ENCODE measurements at places on chromosomes 6 and 20.

- no peaks in the 10 kb centered on the region for H3K36me3 ChIP-seq
- no peaks in the 10 kb centered on the region for H3K4me1 ChIP-seq
- DNase-seq, result no peak
- no peak overlapping the region for H3K4me3 ChIP-seq
- peaks cover 18% of the 10 kb centered on the region for H3K27me3 ChIP-seq
These were observed 6.0 kb downstream of the TMC2 start for GRCh38 chr20:2542361-2542760.

DNA sequence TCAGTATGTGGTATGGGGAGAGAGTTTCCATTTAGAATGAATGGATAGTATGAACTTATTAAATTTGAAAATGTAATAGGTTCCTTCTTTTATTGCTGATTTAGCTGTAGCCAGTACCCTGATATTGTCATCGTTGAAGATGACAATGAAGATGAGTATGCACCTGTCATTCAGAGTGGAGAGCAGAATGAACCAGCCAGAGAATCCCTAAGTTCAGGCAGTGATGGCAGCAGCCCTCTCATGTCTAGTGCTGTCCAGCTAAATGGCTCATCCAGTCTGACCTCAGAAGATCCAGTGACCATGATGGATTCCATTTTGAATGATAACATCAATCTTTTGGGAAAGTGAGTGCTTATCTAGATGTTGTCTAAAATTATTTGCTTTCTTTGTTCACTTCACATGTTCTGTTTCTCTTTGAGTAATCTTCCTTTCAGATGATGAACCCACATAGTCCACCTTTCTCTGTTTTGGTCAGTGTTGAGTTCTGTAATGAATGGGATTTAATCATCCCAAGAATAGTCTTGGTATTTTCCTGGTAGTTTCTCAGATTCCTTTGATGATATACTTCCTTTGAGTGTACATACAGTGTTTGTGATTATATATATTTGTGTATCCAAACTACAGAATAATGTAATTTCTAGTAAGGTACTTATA lies 23.3 kb downstream of the HSF2 start:
- no peaks in the 10 kb centered on the region for H3K4me1 ChIP-seq
- DNase-seq, result no peak
- no peak overlapping the region for H3K4me3 ChIP-seq
- H3K27me3 ChIP-seq, result no peaks in the 10 kb centered on the region

- no peaks in the 10 kb centered on the region for H3K36me3 ChIP-seq
- DNase-seq, result peak; percentile 67
- peak overlapping the region; percentile 28 for H3K27ac ChIP-seq
- peaks cover 23% of the 10 kb centered on the region for H3K4me1 ChIP-seq
These were observed 28.9 kb downstream of the VEGFA start for GRCh38 chr6:43798688-43799444.

GRCh38 chr6:135537741-135538301 lies 40.3 kb upstream of the AHI1 start:
- DNase-seq, result peak; percentile 40
- no peak overlapping the region for H3K4me3 ChIP-seq
- H3K36me3 ChIP-seq, result no peaks in the 10 kb centered on the region
- 0 out of 2 replicates have a peak overlapping the region, but pooled peaks have one; percentile 12 for H3K27ac ChIP-seq
- H3K4me1 ChIP-seq, result peaks cover 12% of the 10 kb centered on the region

DNA sequence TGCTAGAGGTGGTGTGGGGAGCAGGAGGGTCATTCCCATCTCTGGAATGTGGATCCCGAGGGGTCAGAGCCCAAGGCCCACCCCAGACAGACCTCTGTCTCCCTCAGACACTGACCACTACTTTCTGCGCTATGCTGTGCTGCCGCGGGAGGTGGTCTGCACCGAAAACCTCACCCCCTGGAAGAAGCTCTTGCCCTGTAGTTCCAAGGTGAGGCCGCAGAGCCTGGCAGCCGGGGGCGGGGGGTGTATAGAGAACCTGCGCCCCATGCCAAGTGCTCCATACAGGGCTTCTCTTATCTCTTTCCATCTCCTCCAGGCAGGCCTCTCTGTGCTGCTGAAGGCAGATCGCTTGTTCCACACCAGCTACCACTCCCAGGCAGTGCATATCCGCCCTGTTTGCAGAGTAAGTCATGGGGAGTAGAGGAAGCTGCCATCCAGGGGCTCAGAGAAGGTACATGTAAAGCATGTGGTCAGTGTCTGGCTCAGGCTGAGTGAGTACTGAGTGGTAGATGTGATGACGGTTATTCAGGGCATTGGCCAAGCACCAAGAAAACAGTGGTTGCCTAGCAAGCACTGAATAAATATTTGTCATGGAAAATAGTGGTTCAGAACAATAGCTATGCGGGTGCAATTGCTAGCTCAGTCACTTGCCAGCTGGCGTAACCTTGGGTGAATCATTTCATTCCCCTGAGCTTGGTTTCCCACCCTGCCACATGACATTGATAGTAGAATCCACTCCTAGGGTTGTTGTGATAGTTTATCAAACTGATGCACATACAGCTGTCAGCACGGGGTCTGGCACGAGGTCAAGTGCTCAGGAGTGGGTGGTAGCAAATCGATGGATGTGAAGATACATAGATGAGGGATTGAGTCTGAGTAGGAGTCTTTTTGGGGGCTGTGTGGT lies 3.5 kb downstream of the PIGT start:
- no peak for DNase-seq
- no peak overlapping the region for H3K4me3 ChIP-seq
- peaks cover 16% of the 10 kb centered on the region for H3K4me1 ChIP-seq
- H3K36me3 ChIP-seq, result 0 out of 2 replicates have a peak, but pooled peaks cover 10% of the 10 kb centered on the region
- no peak overlapping the region for H3K27ac ChIP-seq
- no peaks in the 10 kb centered on the region for H3K27me3 ChIP-seq

DNA sequence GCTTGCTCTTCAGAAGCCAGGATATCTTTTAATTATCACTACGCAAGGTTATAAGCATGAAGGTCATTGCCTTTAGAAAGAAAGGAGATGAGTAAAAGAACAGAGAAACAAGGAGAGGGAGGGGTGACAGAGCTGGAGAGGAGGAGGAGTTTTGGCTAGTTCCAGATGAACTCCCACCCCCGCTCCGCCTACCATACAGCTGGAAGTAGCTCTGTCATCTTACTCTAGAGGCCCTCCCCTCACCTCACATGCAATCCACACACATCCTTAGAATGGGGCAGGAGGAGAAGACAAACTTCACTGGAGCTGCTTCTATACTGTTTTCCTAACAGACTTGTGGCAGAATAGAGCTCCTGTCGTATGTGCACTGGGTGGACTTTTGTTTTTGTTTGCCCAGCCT lies 144.7 kb downstream of the SCML4 start:
- H3K4me3 ChIP-seq, result no peak overlapping the region
- no peak for DNase-seq
- no peaks in the 10 kb centered on the region for H3K27me3 ChIP-seq
- H3K36me3 ChIP-seq, result no peaks in the 10 kb centered on the region

GRCh38 chr6:15326067-15326614 lies 80.3 kb downstream of the JARID2 start:
- H3K27me3 ChIP-seq, result no peaks in the 10 kb centered on the region
- DNase-seq, result no peak

GRCh38 chr20:1654996-1655395 lies 2.6 kb downstream of the SIRPG start:
- no peak overlapping the region for H3K4me3 ChIP-seq
- DNase-seq, result no peak
- no peaks in the 10 kb centered on the region for H3K36me3 ChIP-seq
- H3K27ac ChIP-seq, result no peak overlapping the region

DNA sequence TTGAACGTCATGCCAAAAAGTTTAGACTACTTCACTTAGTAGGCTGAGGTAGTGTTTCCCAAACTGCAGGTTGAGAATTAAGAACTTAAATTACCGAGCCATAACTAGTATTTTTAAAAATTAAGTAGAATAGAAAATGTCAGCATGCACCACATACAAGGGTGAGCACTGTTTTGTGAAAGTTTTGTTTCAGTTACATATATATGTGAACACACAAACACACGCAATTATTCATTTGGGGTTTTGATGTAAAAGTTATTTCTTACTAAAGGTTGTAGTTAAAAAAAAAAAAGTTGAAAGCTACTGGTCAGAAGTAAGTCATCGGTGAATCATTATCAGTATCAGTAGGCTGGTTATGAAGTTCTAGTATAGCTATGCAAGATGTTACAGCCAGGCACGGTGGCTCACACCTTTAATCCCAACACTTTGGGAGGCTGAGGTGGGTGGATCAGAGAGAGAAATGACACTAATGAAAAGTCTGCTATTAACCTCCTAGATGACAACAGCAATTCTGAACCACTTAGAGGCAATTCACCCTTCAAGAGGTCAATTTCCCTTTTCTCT lies 24.1 kb downstream of the FASTKD5 start:
- no peaks in the 10 kb centered on the region for H3K36me3 ChIP-seq
- no peaks in the 10 kb centered on the region for H3K27me3 ChIP-seq
- DNase-seq, result no peak
- no peaks in the 10 kb centered on the region for H3K4me1 ChIP-seq

DNA sequence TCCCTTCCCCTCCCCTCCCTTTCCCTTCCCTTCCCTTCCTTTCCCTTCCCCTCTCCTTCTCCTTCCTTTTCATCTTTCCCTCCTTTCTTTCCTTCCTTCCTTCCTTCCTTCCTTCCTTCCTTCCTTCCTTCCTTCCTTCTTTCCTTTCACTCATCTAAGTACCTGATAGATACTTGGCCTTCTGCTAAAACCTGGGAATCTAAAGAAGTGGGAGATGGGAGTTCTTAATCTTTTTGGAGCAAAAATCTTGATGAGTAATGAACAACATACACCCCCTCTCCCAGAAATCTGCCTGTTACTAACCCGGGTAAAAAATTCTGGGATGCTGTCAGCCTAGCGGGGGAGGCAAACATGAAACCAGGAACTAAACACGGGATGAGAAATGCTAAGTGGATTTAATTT lies 100.7 kb downstream of the VEGFA start:
- H3K36me3 ChIP-seq, result no peaks in the 10 kb centered on the region
- no peak for DNase-seq
- H3K4me1 ChIP-seq, result no peaks in the 10 kb centered on the region
- no peaks in the 10 kb centered on the region for H3K27me3 ChIP-seq
- no peak overlapping the region for H3K27ac ChIP-seq

- no peak overlapping the region for H3K27ac ChIP-seq
- H3K27me3 ChIP-seq, result no peaks in the 10 kb centered on the region
- peak; percentile 17 for DNase-seq
- no peaks in the 10 kb centered on the region for H3K36me3 ChIP-seq
These were observed 9.4 kb upstream of the CCN2 start for GRCh38 chr6:131960371-131961133.

DNA sequence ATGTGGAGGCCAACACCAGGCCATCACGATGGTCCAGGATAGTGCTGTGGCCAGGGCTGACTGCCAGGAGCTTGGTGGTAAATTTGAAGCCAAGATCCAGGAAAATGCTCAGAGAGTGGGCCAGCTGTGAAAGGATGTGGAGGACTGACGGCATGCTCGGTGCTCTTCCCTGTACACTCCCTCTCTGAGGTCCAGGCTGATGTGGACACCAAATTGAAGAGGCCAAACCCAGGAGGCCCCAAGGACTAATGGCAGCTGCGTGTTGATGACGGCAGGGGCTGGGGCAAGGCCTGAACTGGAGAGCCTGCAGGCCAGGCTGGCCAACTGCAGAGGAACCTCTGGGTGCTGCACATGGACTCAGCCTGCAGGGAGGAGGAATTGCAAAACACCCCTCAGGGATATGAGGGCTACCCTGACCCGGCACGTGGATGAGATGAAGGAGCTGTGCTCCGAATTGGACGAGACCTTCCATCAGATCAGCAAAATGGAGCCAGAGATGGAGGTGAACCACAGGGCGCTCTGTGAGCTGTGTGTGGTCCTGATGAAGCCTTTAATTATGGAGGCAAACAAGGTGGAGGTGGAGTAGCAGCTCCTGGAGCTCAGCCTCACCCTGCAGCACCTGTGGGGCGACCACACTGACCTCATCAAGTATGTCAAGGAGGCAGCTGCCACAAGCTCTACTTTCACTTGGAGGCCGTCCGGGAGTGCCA lies 6.9 kb upstream of the RAET1E start:
- no peak overlapping the region for H3K4me3 ChIP-seq
- no peak for DNase-seq
- H3K27ac ChIP-seq, result no peak overlapping the region

- H3K27ac ChIP-seq, result no peak overlapping the region
- H3K27me3 ChIP-seq, result no peaks in the 10 kb centered on the region
- H3K4me3 ChIP-seq, result no peak overlapping the region
- H3K4me1 ChIP-seq, result peaks cover 22% of the 10 kb centered on the region
- DNase-seq, result no peak
- H3K36me3 ChIP-seq, result no peaks in the 10 kb centered on the region
These were observed 23.1 kb upstream of the MICB start for GRCh38 chr6:31474871-31475286.

- H3K4me1 ChIP-seq, result no peaks in the 10 kb centered on the region
- DNase-seq, result no peak
- H3K27me3 ChIP-seq, result no peaks in the 10 kb centered on the region
These were observed 180.4 kb upstream of the JARID2 start for GRCh38 chr6:15065261-15065989.

GRCh38 chr6:14258695-14259593 lies 141.4 kb downstream of the CD83 start:
- H3K4me3 ChIP-seq, result no peak overlapping the region
- H3K27me3 ChIP-seq, result no peaks in the 10 kb centered on the region
- H3K27ac ChIP-seq, result no peak overlapping the region
- no peaks in the 10 kb centered on the region for H3K36me3 ChIP-seq
- peaks cover 7% of the 10 kb centered on the region for H3K4me1 ChIP-seq

GRCh38 chr6:8059129-8059528 lies 5.1 kb downstream of the BLOC1S5 start:
- H3K4me1 ChIP-seq, result no peaks in the 10 kb centered on the region
- H3K36me3 ChIP-seq, result no peaks in the 10 kb centered on the region
- no peak overlapping the region for H3K4me3 ChIP-seq
- H3K27ac ChIP-seq, result no peak overlapping the region

DNA sequence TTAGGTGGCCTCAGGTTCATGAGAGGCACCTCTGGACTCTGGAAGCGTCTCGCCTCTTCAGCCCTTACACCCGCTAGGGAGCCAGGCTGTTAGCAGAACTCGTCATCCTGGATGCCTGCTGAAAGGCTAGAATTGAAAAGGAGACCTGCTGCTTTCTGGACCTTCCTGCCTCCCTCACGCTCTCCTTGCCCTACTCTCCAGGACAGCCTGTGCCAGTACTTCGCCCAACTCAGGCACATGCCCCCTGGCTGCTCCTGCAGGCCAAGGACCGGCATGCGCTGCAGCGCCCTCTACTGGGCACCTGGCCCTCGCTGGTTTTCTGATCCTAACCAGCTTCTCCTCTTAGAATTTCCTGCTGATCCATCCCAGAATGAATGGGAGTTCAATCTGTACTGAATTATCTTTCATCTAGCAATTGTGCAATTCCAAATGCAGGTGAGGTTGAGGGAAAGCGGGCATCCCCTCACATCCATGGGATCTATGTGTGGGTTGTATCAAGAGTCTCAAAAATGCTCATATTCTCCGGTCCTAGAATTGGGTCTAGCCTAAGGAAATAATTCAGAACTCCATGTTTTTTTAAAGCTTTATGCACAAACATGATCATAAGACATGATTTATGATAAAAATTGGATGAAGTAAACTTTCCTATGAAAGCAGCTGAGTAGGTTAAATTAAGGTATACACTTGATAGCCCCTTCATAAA lies 78.0 kb downstream of the PTPN1 start:
- H3K4me3 ChIP-seq, result no peak overlapping the region
- no peaks in the 10 kb centered on the region for H3K36me3 ChIP-seq
- peaks cover 5% of the 10 kb centered on the region for H3K4me1 ChIP-seq
- DNase-seq, result peak; percentile 40

GRCh38 chr6:193773-194310 lies 98.4 kb upstream of the DUSP22 start:
- no peaks in the 10 kb centered on the region for H3K27me3 ChIP-seq
- H3K27ac ChIP-seq, result peak overlapping the region; percentile 72
- peak overlapping the region; percentile 23 for H3K4me3 ChIP-seq
- DNase-seq, result peak; percentile 74

- H3K4me3 ChIP-seq, result no peak overlapping the region
- no peaks in the 10 kb centered on the region for H3K36me3 ChIP-seq
- no peak overlapping the region for H3K27ac ChIP-seq
- DNase-seq, result no peak
- no peaks in the 10 kb centered on the region for H3K4me1 ChIP-seq
- H3K27me3 ChIP-seq, result no peaks in the 10 kb centered on the region
These were observed 2.2 kb downstream of the MTRES1 start for GRCh38 chr6:107030151-107030550.

Data from MM.1S (cell line).